ENCODE measurements at places on chromosomes 6 and 20. TPM values are rescaled to one million over a fixed set of nuclear protein-coding genes. Genes with fewer than 3 reads are reported as not detected.

The GSTA2 gene
- total RNA-seq, result not detected

DNA sequence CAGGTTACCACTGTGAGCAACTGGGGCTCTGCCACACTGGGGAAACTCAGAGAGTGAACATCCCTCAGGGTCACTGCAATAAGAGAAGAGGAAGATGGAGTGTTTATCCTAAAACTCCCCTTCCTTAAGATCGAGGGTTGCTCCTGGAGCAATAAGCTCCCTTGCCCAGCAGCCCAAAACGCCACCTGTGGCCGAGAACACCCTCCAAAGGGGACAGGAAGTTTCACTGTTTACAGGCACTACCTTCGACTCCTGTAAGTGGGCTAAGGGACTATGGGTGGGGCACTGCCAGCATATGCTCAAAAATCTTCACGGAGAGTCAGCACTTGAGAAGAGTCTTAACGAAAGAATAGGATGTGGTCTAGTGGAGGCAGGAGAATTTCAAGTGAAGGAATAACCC, 132.5 kb downstream of the FAXC start:
- H3K4me3 ChIP-seq, result no peak overlapping the region
- no peak for DNase-seq
- no peaks in the 10 kb centered on the region for H3K4me1 ChIP-seq
- no peaks in the 10 kb centered on the region for H3K36me3 ChIP-seq
- no peaks in the 10 kb centered on the region for H3K27me3 ChIP-seq

GRCh38 chr6:119077643-119078375, 655 bp downstream of the FAM184A start:
- DNase-seq, result no peak
- H3K27ac ChIP-seq, result no peak overlapping the region
- peaks cover 47% of the 10 kb centered on the region for H3K27me3 ChIP-seq
- no peaks in the 10 kb centered on the region for H3K36me3 ChIP-seq
- H3K4me1 ChIP-seq, result peaks cover 12% of the 10 kb centered on the region
- peak overlapping the region; percentile 44 for H3K4me3 ChIP-seq

GRCh38 chr6:158003910-158004700, 22.4 kb downstream of the SYNJ2 start:
- H3K27me3 ChIP-seq, result no peaks in the 10 kb centered on the region
- H3K4me1 ChIP-seq, result peaks cover 41% of the 10 kb centered on the region
- H3K4me3 ChIP-seq, result no peak overlapping the region
- peak overlapping the region; percentile 63 for H3K27ac ChIP-seq
- 0 out of 2 replicates have a peak, but pooled peaks cover 4% of the 10 kb centered on the region for H3K36me3 ChIP-seq

GRCh38 chr6:121904559-121904958, 469.1 kb downstream of the GJA1 start:
- H3K4me1 ChIP-seq, result no peaks in the 10 kb centered on the region
- no peaks in the 10 kb centered on the region for H3K36me3 ChIP-seq
- DNase-seq, result no peak
- no peak overlapping the region for H3K27ac ChIP-seq
- H3K4me3 ChIP-seq, result no peak overlapping the region
